ENCODE measurements at places on chromosomes 4 and X. TPM values are rescaled to one million over a fixed set of nuclear protein-coding genes. Genes with fewer than 3 reads are reported as not detected.

GRCh38 chr4:159269116-159269515 lies 166.2 kb downstream of the RAPGEF2 start:
- no peaks in the 10 kb centered on the region for H3K27me3 ChIP-seq
- no peaks in the 10 kb centered on the region for H3K4me1 ChIP-seq
- no peak overlapping the region for H3K4me3 ChIP-seq
- no peak for DNase-seq
- no peak overlapping the region for H3K27ac ChIP-seq

GRCh38 chrX:19193565-19193964 lies 71.3 kb upstream of the ADGRG2 start:
- H3K4me1 ChIP-seq: no peaks in the 10 kb centered on the region
- no peaks in the 10 kb centered on the region for H3K36me3 ChIP-seq
- DNase-seq: no peak
- no peak overlapping the region for H3K27ac ChIP-seq
- H3K27me3 ChIP-seq: no peaks in the 10 kb centered on the region

TRAM1L1 gene
- not detected for total RNA-seq

TMEM47 gene
- total RNA-seq: not detected

DNA sequence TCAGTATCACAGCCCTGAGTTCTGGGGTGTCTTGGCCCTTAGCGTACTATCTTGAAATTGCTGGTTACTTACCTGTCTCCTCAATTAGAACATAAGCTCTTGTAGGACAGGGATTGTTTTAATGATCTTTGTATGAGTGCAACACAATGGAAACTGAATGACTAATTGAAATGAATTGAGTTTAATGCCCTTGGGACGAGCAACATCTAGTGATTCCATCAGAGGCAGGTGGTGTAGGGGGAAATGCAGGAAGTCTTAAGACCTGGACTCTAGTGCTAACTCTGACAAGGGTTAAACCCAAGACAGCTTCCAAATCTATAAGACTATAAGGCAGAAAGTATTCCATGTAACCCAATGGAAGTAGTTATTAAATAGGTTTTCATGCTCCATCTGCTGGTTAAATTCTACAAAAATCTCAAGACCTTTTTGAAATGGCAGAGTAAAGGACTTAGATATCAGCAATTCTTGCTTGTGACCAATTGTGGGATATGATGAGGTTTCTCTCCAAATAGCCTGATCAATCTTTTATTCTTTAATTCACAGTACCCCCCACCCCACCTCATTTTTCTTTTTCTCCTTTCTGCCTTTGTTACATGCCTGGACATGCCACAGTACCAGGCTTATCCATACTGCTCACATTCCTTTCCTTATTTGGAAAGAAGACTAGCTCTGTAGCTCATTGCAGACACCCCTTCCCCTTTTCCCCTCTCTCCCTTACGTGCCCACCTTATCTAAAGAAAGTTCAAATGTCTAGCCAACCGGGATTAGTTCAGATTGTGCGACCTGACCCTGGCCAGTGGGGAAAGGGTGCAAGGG lies 340.8 kb downstream of the PAPSS1 start:
- no peak overlapping the region for H3K4me3 ChIP-seq
- H3K27ac ChIP-seq: no peak overlapping the region
- H3K4me1 ChIP-seq: no peaks in the 10 kb centered on the region
- no peak for DNase-seq
- H3K36me3 ChIP-seq: no peaks in the 10 kb centered on the region

GRCh38 chr4:169215656-169216055 lies 55.1 kb downstream of the SH3RF1 start:
- DNase-seq: no peak
- H3K27ac ChIP-seq: no peak overlapping the region
- H3K4me1 ChIP-seq: no peaks in the 10 kb centered on the region
- no peak overlapping the region for H3K4me3 ChIP-seq
